OCI-M1 (cell line): ENCODE measurements at places on chromosomes 16 and 17.
A peak's percentile ranks its signal among the peaks of the same experiment; 100 is the strongest.

- DNase-seq, result peak; percentile 27
Measured at GRCh38 chr16:65634291-65634690, 512.4 kb upstream of the CDH11 start.

GRCh38 chr17:33113991-33114370 lies 122.3 kb downstream of the SPACA3 start:
- DNase-seq, result no peak

DNA sequence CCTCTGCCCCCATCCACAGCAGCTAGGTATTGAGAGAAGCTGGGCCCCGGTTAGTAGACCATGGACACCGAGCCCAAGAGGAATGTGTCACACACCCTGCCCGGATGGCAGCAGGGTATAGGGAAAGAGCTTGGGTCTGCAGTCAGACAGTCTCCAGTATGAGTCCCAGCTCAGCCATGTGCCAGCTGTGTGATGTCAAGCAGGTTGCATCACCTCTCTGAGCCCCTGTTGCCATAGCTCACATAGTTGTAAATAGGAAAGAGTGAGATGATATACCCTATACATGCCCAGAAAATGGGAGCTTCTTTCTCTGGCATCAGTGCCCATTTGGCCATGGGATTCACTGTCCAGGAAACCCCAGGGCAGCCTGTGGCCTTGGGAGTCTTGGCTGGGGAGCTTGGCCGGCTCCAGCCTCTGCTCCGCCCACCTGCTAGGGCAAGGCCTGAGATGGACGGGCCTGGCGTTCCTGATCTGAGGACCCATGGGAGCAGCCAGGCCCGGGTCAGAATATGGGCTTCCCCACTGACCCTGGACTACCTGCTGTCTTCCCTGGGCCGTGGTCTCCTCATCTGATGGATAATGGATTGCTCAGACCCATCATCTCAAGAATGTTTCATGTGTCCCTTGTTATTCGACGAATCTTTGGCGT lies 13.2 kb downstream of the CD300LG start:
- no peak for DNase-seq

DNA sequence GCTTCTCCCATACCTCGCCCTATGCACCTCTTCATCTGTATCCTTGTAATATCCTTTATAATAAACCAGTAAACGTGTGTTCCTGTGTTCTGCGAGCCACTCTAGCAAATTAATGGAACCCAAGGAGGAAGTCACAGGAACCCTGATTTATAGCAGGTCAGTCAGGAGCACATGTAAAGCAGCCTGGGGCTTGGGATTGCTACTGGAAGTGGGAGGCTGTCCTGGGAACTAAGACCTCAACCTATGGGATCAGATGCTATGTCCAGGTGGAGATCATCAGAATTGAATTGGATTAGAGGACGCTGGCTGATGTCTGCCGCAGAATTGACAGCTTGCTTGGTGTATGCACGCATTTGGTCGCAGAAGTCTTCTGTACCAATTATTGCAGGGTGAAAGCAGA lies 15.7 kb downstream of the WNT3 start:
- DNase-seq, result no peak

GRCh38 chr16:2223942-2224486 lies 623 bp downstream of the E4F1 start:
- DNase-seq, result peak; percentile 60

GRCh38 chr16:25875956-25876598 lies 184.3 kb downstream of the HS3ST4 start:
- no peak for DNase-seq

GRCh38 chr17:50326831-50327364 lies 19.0 kb upstream of the XYLT2 start:
- DNase-seq, result no peak

DNA sequence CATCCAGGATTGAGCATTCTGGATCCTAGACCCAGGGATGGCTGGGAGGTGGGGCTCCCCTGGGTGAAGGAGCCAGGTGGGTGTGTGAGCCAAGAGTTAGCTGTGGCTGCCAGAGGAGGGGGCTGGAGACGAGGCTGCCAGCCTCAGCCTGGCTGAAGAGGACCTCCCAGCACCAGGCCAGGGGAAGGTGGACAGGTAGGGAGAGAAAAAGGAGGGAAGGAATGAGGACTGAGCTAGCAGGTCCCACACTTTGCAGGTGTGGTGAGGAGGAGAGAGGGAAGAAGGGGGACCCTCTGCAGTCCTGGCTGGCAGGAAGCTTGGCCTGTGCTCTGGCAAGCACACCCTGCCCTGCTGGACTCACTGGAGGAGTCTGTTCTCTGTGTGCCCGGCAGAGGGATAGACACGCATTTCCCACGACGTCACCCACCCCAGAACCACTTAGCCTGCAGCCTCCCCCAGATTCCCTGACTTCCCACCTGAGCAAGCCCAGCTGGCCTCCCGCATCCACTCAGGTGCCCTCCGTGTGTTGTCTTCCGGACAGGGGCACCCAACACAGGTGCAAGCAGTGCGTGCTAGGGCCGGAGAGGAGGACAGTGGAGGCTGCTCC lies 42.0 kb downstream of the SOCS3 start:
- no peak for DNase-seq

GRCh38 chr17:82416771-82417170 lies 1.4 kb upstream of the HEXD start:
- peak; percentile 48 for DNase-seq

- peak; percentile 78 for DNase-seq
Measured at GRCh38 chr16:11743308-11744074, 834 bp upstream of the TXNDC11 start.

DNA sequence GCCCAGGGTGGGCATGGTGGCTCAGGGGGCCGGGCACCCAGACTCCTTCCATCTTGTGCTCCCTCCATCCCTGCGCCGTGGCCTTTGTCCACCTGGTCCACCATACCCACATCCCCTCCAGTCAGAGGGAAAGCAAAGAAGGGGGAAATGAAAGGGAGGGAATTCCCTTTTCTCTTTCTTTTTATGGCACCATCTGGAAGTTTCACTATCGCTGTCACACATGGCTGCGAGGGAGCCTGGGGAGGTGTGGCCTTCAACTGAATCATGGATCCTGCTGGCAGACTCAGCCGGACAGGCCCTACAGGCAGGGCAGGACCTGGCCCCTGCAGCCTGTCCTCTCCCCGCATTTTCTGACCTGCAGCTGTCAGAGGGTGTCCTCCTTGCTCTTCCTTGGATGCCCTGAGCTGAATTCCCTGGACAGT lies 6.2 kb downstream of the SLC12A3 start:
- peak; percentile 23 for DNase-seq

GRCh38 chr17:740240-741017 lies 8.0 kb downstream of the TLCD3A start:
- DNase-seq, result no peak

DNA sequence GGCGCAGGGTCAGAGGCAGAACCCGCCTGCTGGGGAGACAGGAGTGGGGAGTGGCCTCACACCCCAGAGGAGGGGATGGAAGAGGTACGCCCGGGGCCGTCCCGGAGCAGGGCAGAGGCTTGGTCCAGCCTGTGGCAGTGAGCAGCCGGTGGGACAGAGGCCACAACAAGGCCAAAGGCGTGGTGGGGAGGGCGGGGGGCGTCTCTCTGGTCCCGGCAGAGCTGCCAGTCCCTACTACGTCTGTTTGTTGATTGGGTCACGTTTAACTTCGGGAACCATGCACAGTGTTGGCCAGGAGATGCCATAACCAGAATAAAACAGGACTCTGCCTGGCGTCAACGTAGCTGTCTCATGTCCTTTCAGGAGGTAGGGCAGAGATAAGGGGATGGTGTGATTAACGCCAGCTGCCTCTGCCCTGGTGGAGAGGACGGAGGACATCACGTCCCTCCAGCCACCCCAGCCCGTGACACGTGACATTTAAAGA lies 192.8 kb downstream of the BANP start:
- peak; percentile 2 for DNase-seq

GRCh38 chr17:67124450-67125148 lies 80.2 kb downstream of the CACNG1 start:
- no peak for DNase-seq

DNA sequence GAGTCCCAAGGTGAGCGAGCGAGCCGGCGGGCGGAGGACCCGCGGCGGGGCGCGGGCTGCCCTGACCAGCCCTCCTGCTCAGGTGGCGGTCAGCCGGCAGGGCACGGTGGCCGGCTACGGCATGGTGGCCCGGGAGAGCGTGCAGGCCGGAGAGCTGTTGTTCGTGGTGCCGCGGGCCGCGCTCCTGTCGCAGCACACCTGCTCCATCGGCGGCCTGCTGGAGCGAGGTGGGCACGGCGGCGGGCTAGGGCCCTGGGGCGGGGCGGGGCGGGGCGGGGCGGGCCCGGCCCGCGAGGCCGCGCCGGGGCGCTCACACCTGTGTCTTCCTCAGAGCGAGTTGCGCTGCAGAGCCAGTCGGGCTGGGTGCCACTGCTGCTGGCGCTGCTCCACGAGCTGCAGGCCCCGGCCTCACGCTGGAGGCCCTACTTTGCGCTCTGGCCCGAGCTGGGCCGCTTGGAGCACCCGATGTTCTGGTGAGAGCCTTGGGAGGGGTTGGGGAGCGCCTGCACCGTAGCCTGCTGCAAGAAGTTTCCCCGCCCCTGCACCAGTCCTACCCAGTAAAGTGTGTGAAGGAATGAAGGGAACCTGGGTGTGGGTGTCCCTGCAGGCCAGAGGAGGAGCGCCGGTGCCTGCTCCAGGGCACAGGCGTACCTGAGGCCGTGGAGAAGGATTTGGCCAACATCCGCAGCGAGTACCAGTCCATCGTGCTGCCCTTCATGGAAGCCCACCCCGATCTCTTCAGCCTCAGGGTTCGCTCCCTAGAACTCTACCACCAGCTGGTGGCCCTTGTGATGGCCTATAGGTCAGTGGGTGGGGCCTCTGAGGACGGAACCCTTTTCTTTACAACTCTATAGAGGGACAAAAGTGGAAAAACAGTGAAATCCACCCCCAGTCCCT lies 802 bp downstream of the SETD6 start:
- peak; percentile 25 for DNase-seq

- no peak for DNase-seq
Measured at GRCh38 chr17:16468428-16468992, 23.5 kb downstream of the LRRC75A start.

DNA sequence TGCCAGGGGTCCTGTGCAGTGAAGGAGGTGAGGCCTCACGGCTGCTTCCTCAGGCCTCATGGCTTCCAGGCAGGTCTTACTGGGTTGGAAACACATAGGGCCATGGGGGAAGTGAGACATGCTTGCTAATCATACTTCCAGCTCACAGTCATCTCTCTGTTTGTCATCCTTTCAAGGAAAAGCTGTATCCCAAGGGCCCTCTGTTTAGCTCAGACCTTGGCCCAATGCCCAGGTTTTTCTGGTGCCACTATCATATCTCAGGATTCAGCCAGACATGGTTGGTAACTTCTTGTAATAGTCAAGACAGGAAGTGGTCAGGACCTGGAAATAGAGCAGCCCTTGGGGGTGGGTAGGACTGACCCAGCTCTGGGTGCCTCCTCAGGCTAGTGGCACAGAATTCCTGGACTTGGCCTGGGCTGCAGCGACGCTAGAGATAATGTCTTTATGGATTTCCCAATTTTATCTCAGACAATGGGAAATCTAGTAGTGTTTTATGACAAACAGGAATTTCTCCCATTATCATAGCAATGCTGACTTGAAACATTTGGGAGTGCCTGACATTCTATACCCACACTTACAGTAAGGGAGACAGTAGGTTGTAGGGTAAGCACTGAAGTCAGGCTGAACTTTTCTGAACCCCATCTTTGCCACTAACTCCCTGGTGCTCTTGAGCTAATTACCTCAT lies 13.5 kb upstream of the ITGB3 start:
- DNase-seq, result peak; percentile 98

- DNase-seq, result no peak
Measured at GRCh38 chr17:57634713-57635465, 110.2 kb downstream of the CCDC182 start.

- DNase-seq, result no peak
Measured at GRCh38 chr16:8600144-8600775, 9.9 kb upstream of the TMEM114 start.

DNA sequence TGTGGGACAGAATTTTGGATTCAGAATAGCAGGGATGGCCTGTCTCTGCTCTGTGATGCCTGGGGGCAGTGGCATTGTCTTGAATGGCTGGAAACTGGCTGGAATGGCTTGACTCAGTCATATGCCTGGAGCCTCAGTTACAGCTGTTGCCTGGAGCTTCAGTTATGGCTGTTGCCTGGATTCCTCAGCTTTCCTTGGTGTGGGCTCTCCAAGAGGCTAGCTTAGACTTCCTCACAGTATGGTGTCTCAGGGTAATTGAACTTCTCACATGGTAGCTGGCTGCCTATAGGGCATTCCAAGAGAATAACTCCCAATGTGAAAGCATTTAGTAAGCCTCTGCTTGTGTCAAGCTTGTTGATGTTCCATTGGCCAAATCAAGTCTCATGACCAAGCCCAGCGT lies 21.1 kb downstream of the KRT23 start:
- DNase-seq, result no peak

DNA sequence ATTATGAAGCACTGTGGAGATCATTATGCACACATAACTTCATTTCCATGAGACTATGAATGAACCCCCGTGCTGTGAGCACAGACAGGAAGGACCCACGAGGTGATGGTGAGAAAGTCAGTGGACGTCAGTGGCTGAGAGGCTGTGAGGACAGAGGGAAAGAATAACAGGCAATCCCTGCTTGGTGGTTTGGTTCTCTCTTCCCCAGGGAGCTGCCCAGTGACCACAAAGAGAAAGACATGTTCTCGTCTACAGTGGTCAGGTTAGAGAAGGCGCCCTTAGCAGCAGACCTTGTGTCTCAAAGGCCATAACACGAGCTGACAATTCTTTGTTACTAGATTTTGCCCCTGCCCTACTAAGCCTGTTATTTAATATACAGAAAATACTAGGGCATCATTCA lies 609.2 kb downstream of the TOX3 start:
- DNase-seq, result no peak

DNA sequence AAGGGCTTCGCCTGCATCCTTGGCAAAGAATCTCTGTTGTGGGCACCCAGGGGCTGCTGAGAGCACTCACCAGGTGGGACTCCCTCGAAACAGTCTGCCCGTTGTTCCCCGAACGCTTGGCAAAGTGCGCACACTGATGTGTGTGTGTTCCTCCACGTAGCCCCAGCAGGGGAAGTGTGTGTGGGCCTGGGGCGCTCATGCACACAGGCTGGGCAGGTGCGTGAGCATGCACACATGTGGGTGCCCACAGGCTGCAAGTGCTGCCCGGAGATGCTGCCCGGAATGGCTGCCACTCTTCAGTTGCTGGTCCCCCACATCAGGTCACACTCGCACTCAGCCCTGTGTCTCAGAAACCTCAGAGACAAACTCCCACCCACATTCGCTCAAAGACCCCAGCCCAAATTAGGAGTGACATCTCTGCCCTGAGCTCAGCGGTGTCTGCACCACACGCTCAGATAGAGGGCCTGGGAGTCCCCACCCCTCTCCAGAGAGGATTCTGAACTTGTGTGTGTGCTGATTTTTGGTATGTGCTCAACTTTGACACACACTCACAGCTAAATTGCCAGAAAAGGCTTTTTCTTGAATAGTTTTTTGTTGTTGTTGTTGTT lies 119.4 kb downstream of the MGAT5B start:
- no peak for DNase-seq

- no peak for DNase-seq
Measured at GRCh38 chr16:55240888-55241287, 83.1 kb upstream of the IRX6 start.

DNA sequence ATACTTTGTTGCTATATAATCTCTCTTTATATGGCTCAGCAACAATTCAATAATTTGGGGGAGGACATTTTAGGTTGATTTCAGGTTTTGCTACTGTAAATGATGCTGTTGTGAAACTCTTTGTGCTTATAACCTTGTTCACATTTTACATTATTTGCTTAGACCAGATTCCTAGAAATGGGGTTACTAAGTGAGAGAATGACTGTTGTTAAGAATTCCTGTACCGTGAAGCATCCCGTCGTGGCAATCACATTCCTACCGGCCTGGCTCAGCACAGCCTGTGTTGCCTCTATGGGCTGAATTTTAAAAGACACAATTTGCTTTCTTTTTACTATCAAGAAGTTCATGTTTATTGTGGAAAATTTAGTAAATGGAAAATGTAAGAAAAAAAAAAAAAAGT lies 31.4 kb downstream of the B9D1 start:
- DNase-seq, result no peak
